ENCODE measurements at places on chromosomes 5 and 9.

GRCh38 chr5:66100851-66101250, 43.2 kb upstream of the SREK1 start:
- no peak for DNase-seq

DNA sequence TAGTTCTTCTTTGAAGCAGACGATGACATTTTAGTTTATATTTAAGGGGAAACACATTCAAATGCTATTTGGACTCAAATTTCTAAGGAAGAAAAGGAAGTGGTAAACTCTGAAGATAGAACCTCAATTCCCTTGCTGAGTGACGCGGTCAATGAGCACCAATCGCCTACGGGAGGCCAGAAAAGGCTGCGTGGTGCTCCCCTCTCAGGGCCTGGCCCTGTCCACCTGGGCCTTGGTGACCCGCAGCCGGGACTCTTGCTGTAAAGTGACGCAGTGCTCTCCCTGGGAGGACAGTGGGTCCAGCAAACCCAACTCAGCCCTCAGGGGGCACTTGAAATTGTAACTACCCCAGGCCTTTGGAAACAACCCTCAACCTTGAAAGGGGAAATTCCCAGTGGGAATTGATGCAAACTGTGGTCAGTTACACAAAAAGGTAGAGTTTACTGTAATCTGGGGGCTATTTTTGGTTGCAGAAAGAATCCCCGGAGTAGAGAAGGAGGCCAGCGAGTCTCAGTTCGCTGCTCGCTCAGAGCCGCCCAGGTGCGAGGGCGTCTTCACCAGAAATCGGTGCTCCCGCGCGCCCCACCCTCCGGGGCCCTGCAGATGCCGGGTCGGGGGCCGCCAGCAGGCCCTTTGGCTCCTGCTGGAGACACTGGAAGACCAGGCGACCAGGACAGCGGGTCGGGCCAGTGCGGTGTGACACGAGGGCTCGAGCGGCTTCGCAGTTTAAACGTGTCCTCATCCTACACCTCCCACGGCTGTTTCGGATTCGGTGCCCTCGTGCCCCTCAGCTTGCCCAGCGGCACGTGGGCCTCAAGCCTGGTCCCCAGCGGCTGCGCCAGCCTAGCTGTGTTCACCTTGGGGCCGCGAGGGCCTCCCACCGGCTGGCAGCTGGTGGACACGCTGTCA, 1.4 kb upstream of the ANKRD33B start:
- DNase-seq = peak; percentile 56

GRCh38 chr5:173869316-173869715, 18.8 kb upstream of the CPEB4 start:
- no peak for DNase-seq

DNA sequence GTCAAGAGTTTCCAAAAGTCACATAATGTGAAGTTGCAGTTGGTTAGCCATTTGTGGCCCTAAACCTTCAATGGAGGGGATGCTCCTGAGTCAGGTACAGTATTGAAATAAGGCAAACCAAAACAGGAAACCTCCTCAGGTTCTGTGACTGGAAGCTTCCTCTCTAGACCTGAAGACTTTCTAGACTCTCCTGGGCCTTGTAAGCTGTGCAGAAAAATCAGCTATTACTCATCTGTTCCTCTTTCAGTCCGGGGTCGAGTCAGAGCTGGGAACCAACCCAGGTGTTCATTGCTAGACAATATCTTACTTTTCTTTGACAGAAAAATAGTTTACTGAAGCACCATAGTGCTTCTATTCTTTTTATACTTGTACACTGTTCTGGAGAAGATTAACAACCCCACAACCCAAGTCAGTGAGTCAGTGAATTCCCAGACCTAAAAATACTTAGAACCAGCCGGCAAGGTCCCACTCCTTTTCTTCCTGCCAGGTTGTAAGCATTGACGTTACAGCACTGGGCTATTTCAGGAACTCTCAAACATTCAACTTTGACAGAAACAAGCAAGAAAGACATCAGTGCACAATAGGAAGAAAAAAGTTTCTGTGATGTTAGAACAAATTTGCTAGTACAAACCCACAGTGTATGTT, 47.3 kb downstream of the FSTL4 start:
- no peak for DNase-seq

GRCh38 chr5:42761791-42762190, 5.2 kb downstream of the CCDC152 start:
- DNase-seq = no peak

GRCh38 chr9:136011703-136012496, 50.7 kb upstream of the UBAC1 start:
- DNase-seq = peak; percentile 63

GRCh38 chr5:142317753-142318152, 7.1 kb downstream of the SPRY4 start:
- no peak for DNase-seq

- DNase-seq = no peak
Observed at GRCh38 chr5:109252731-109253130, 157.0 kb downstream of the PJA2 start.

DNA sequence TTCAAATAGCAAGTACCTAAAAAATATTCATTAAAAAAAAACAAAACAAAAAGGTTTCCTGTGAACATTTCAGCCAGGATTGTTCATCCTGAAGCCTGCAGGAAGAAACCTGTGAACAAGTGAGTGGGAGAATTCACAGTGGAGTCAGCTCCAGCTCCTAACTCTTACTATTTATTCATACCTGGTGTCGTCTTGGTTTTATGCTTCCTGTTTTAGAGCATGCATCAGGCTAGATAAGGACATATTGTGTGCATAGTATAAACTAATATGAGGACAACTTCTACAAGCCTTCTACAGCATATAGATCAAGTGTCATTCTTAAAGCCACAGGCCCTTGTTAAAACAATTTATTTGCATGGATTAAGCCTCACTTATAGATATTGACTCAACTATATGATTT, 169.9 kb downstream of the EFNA5 start:
- no peak for DNase-seq

DNA sequence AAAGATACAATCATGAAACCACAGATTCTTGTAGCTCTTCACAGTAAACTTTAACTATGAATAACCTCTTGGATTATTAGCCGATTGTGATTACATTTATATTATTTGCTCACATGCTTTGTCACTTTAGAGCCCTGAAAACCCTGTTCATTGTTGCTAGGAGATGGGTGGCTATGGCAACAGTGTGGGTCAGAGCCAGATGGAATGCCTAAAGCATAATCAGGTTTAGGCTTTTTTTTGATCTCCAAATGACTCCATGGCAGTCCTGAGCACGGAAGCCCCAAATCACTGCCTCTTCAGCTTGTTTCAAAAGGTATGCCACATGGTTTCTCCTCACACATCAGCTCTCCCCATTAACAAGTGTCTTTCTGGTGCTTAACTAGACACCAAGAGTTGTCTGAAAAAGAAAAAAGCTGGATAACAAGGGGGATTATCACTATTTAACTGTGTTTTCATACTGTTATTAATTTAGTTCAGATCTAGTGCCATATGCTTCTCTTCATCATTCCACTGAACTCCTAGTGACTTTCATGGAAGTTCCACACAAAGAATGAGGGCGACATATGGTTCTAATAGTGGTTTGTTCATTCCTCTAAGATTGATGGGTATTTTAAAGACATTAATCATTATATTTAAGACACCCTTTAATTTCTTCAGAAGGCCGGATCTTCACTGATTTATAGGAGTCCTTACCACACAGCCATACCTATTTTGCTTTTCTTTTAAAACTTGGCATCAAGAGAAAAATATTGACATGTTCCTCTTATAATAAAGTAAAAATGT, 88.8 kb upstream of the PAM start:
- peak; percentile 13 for DNase-seq

DNA sequence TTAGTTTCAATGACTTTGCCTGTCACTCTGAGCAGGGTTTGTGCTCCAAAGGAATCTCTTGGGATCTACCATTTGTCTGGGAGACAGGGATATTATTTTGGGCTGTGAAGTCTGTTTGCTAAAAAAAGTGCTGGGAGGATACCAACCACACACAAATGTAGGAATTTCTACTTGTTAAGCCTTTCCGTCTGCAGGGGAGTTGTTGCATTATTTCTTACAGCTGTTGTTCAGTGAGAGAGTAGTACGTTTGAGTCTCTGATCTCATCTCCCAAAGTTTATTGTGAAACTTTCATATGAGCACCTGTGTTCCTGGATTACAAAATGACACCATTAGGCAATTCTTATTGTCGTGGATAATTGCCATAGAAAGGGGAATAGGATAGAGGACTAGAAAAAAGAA, 78.3 kb upstream of the SEMA6A start:
- DNase-seq = no peak

DNA sequence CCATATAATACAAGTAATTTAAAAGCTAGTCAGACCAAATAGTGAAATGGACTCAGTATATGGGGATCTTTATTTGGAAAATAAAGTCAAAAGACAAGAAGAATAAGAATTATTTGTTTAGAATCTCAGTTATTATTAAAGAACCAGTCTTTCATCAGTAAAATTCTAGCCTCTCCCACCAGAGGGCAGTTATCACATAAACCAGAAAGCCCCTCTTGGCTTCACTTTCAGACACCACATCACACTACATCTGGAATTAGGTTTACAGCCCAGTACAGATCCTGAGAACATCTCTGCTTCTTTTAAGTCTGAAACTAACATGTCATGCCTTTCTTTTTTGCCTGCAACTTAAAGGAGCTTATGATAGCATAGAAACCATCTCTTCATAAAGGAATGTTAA, 12.2 kb upstream of the HSPB3 start:
- DNase-seq = no peak

- no peak for DNase-seq
Observed at GRCh38 chr9:123561046-123561445, 205.0 kb downstream of the CRB2 start.

DNA sequence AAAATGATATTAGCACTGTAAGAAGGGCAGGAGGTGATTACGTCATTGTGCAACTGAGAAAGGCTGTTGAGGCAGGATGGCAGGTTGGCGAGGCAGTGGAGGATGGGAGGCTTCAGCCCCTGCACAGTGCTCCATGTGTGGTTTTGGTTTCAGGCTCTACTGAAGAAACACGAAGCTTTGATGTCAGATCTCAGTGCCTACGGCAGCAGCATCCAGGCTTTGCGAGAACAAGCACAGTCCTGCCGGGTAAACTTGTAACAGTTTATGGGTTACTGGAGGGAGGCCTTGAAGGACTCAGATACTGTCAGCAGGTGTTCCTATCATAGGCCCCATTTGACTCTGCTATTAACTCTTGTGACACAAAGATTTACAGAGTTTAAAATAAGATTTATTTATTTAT, 35.1 kb downstream of the SPTAN1 start:
- DNase-seq = no peak

DNA sequence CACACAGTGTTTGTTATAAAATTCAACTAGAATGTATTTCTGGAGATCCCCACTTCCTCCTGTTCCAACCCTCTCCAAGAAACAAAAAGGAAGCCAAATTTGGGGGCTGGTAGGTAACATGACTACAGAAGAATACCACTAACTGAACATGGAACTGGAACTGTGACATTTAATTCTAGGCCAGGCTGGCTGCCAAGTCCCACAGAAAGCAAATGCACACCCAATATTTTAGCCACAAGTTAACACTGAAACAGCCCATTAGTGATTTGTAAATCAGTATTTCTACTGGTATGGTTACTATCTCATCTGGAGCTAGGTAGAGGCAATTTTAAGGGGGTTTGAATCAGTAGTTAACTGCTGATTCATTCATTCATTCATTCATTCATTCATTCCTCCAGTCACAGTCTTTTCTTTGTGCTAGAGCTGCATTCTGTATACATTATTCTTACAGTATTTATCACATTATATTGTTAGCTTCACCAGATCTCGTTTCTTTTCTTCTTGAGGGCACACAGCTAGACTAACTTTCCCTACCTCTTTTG, 131.7 kb upstream of the GDNF start:
- DNase-seq = no peak

DNA sequence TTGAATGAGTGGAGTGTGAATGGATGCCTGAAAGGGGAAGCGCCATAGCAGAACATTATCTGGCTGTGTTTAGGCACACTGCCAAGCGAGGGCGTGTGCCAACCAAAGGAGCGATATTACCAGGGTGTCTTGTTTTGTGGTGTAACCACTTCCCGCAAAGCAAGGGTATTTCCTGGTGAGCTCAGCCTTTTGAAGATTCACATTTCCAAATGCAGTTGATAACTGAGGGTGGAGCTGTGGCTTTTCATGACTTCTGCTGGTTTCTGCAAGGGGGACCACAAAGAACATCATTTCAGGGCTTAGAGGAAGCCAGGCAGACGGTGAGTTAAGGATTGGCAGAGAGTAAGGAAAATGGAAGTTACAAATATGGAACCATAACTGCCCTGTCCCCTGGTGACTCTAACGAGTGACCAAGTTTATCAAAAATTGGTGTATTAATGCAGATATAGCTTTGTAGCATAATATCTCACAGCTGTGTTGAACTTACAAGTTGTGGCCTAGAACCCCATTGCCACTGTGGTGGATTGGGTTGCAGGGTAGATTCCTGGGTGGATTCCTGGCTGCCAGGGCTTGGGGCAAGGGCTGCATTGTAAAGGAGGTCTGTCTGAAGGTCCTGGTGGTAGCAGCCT, 71.4 kb downstream of the RALGPS1 start:
- no peak for DNase-seq

- DNase-seq = no peak
Observed at GRCh38 chr9:116516456-116516855, 170.6 kb upstream of the TRIM32 start.

DNA sequence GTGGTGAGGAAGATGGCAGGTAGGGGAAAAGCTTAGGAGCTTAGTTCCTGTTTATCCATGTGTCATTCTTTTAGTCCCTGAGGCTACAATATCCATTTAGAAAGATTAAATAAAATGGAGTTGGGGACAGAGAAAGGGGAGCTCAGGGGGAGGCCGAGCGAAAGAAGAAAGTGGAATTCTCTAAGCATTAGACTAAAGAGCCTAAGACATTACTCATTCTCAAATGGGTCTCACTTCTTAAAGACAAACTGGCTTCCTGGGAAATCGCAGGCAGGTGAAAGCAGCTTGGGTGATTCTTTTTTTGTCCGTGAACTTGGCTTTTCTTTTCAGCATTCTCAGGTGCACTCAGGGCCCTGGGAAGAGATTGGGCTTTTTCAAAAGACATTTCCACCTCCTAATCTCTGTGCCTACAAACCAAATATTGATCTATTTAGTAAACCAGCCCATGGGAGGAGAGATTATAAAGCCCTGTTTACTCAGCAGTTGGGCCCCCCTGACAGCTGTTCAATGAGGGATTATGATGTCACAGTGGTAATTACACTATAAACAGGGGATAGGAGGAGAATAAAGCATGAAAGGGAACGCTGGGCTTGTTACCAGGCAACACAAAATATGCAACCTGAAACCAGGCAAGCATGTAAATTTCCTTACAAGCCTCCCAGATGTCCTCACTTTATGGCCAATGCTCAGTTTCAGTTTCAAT, 584.0 kb downstream of the ACTL7B start:
- peak; percentile 63 for DNase-seq

GRCh38 chr5:151227918-151228447, 4.1 kb upstream of the CCDC69 start:
- no peak for DNase-seq

- no peak for DNase-seq
Observed at GRCh38 chr5:127551410-127552041, 34.1 kb downstream of the PRRC1 start.

DNA sequence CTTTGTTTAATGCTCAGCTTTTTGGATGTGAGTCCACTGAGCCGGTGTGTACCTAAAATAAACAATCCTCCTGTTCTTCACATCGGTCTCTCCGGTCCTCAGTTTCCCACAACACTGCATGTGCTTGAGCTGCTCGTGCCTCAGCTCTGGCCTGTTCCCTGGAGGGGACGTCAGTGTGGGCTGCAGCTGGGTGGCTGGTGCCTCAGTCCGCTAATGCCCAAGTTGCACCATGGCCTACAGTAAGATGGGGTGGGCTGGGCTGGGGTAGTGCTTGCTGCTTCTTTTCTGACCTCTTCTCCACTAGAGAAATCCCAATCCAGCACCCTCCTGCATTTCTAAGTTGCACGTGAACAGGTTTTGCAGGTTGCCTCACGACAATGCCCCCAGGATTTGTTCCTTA, 595 bp upstream of the BTNL9 start:
- DNase-seq = no peak
